Ureter (tissue), 1 donor: ENCODE measurements at places on chromosomes 4 and X. TPM values are rescaled to one million over a fixed set of nuclear protein-coding genes. Genes with fewer than 3 reads are reported as not detected.

DNA sequence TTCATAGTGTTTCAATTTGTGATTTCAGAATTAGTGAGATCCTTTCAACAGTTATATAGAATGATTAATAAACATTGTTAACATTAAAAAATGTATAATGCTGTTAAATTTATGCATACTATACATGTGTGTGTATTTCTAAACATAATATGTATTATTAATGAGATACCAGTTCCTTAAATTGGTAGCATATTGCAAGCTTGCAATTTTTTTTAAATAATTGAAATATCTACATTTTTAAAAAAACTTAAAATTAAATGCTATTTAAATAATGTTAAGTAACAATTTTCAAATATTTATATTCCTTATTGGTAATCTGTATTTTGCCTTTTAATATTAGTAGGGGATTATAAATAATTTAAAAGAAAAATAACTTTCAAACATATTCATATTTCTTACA is 1479.5 kb upstream of the PCDH7 start:
- DNase-seq, result no peak

Gene NDST4
- total RNA-seq, result not detected

GRCh38 chrX:12115377-12115776 is 22.9 kb upstream of the FRMPD4 start:
- DNase-seq, result no peak

DNA sequence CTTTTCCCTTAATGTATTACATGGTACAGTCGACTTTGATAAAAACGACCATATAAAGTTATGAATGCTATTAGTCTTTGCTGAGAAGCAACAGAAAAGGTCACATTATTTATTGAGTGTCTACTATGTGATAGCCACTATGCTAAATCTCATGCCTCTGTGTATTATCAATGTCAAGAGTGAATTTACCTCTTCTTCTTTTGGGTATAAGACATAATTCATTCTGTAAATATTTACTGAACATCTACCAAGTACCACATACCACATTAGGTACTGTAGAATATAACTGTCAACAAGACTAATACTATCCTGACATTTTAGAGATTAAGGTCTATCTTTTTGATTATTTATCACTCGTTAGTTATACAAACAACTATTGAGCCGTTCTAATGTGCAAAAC is 268.7 kb upstream of the FTHL17 start:
- DNase-seq, result no peak

GRCh38 chr4:145909281-145909715 is 29.3 kb downstream of the ZNF827 start:
- DNase-seq, result peak; percentile 91

DNA sequence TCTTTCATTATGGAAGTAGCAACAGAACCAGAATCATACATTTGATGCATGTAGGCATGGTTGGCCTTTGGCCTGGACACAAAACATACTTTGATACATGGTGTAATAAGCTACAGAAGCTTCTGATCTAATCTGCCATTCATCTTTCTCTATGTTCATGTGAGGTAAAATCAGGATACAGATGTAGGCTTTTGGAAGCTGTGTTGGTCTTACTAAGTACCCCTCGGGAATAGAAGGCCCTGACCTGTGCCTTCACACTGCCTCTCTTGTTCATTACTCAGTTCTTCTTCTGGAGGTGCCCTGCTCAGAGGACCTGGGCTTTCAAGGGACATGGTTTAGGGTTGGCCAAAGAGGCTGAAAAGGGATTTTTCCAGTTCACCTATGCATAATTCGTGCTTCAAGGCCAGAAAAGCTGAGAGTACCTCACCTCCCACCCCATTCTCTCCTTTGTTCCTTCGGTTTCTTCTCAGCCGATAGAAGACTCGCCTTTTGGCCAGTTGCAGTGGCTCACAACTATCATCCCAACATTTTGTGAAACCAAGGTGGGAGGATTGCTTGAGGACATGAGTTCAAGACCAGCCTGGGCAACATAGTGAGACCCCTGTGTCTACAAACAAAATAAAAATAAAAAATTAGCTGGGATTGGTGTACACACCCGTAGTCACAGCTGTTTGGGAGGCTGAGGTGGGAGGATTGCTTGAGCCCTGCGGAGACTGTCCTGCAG is 25.9 kb downstream of the SNX25 start:
- no peak for DNase-seq

DNA sequence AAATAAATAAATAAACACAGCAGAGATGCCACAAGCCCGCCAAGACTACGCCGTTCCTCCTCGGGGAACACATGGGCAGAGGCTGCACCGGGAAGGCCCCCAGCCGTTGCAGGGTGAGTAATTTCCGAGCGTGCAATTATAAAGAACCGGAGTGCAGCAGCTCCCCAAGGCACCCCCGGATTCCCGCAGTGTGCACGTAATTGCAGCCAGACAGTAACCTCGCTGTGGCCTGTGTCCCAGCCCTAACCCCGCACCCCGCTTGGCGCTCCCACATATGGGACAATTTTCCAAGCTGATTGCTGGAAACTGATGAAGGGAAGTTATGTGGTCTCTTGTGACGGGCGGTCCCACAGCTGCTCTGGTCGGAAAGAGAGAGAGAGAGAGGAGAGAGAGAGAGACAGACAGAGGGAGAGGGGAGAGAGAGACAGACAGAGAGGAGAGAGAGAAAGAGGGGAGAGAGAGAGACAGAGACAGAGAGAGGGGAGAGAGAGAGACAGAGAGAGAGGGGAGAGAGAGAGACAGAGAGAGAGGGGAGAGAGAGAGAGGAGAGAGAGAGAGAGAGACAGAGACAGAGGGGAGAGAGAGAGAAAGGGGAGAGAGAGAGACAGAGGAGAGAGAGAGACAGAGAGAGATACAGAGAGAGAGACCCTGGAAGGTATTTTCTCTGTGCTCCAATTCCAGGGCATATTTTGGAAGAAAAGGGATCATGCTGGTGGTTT is 275.4 kb downstream of the SHOX start:
- no peak for DNase-seq

Gene ODAPH
- not detected for total RNA-seq

GRCh38 chr4:52015366-52015765 is 4.8 kb downstream of the LRRC66 start:
- no peak for DNase-seq

DNA sequence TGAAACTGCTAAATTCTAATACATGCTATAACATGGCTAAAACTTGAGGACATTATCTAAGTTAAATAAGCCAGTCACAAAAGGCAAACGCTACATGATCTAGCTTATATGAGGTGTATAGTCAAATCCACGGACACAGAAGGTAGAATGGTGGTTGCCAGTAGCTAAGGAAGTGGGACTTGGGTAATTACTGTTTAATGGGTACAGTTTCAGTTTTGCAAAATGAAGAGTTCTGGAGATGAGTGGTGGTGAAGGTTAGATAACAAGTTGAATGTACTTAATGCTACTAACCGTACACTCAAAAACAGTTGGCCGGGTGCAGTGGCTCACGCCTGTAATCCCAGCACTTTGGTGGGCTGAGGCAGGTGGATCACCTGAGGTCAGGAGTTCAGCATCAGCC is 644.5 kb upstream of the DIPK2B start:
- DNase-seq, result no peak

- DNase-seq, result no peak
Observed at GRCh38 chr4:63728480-63729177, 680.6 kb downstream of the TECRL start.

Gene SPIN4
- 4.7 TPM for total RNA-seq

- DNase-seq, result no peak
Observed at GRCh38 chr4:109321232-109321631, 18.8 kb upstream of the COL25A1 start.
